ENCODE measurements at places on chromosomes 2 and 18. TPM values are rescaled to one million over a fixed set of nuclear protein-coding genes. Genes with fewer than 3 reads are reported as not detected.

The ADCYAP1 gene
- 0.31 TPM for total RNA-seq

The NBEAL1 gene
- 19.2 TPM for total RNA-seq

The COBLL1 gene
- total RNA-seq: 3.1 TPM

The ZSWIM2 gene
- total RNA-seq: not detected

The SLC9A4 gene
- 0.10 TPM for total RNA-seq

The METTL8 gene
- 35.6 TPM for total RNA-seq

The REG3G gene
- total RNA-seq: not detected

The CABYR gene
- total RNA-seq: 2.3 TPM

The ATG4B gene
- total RNA-seq: 96.2 TPM

The TBR1 gene
- not detected for total RNA-seq

The FAM161A gene
- 6.6 TPM for total RNA-seq

The VWC2L gene
- not detected for total RNA-seq

The SERPINB13 gene
- total RNA-seq: not detected

The PPM1B gene
- 44.8 TPM for total RNA-seq

The ATOH8 gene
- not detected for total RNA-seq

The ALK gene
- not detected for total RNA-seq

The FOXI3 gene
- total RNA-seq: not detected

The BARD1 gene
- total RNA-seq: 23.4 TPM

The LINC00305 gene
- not detected for total RNA-seq

The IGFBP5 gene
- not detected for total RNA-seq

The AFTPH gene
- 49.0 TPM for total RNA-seq

The MARCO gene
- total RNA-seq: not detected

The COL4A4 gene
- 0.11 TPM for total RNA-seq

The SLC14A1 gene
- total RNA-seq: 2.3 TPM

The SLC40A1 gene
- 0.10 TPM for total RNA-seq

The SERPINB4 gene
- not detected for total RNA-seq

The LPIN1 gene
- total RNA-seq: 63.0 TPM

The NMUR1 gene
- 3.1 TPM for total RNA-seq

The CUL3 gene
- 103 TPM for total RNA-seq

The DSG4 gene
- not detected for total RNA-seq

The DSG1 gene
- total RNA-seq: not detected

The EGR4 gene
- not detected for total RNA-seq

The PROC gene
- not detected for total RNA-seq

The ASXL3 gene
- not detected for total RNA-seq

The M1AP gene
- not detected for total RNA-seq

The OTOF gene
- total RNA-seq: 0.50 TPM

The COX5B gene
- total RNA-seq: 133 TPM

The NT5DC4 gene
- total RNA-seq: not detected

Measured in natural killer cell treated with Interleukin-12 subunit alpha and Interleukin-12 subunit beta and Interleukin-15 and Interleukin-18, amount 100 ng/mL, for 72 hours (primary cell).